ENCODE measurements at places on chromosomes 6 and 20. TPM values are rescaled to one million over a fixed set of nuclear protein-coding genes. Genes with fewer than 3 reads are reported as not detected.

HLA-DRA gene
- total RNA-seq, result 0.45 TPM

FAXC gene
- total RNA-seq, result 0.54 TPM

C6orf141 gene
- total RNA-seq, result 5.7 TPM

OPRM1 gene
- not detected for total RNA-seq

METTL24 gene
- 0.09 TPM for total RNA-seq

CCN6 gene
- not detected for total RNA-seq

MOCS1 gene
- total RNA-seq, result 8.4 TPM

NRN1 gene
- total RNA-seq, result 0.65 TPM

C6orf132 gene
- 1.4 TPM for total RNA-seq

PTK6 gene
- total RNA-seq, result not detected

CFAP61 gene
- total RNA-seq, result 0.18 TPM

SULF2 gene
- 1.9 TPM for total RNA-seq

RNF114 gene
- total RNA-seq, result 56.4 TPM

HCK gene
- not detected for total RNA-seq

EMILIN3 gene
- not detected for total RNA-seq

TMEM151B gene
- total RNA-seq, result not detected

CLPSL2 gene
- total RNA-seq, result not detected

ZFP57 gene
- total RNA-seq, result not detected

VEGFA gene
- total RNA-seq, result 163 TPM

SLC13A3 gene
- 4.2 TPM for total RNA-seq

PIGU gene
- total RNA-seq, result 21.1 TPM

FERMT1 gene
- 8.8 TPM for total RNA-seq

C20orf144 gene
- 0.18 TPM for total RNA-seq

NRSN2 gene
- 50.9 TPM for total RNA-seq

OGFR gene
- 31.0 TPM for total RNA-seq

RHAG gene
- not detected for total RNA-seq

SNAP91 gene
- total RNA-seq, result 0.36 TPM

ABHD16B gene
- total RNA-seq, result not detected

Data from fibroblast of the aortic adventitia (primary cell).